CD14-positive monocyte (primary cell): ENCODE measurements at places on chromosomes 12 and 14.
A peak's percentile ranks its signal among the peaks of the same experiment; 100 is the strongest.

DNA sequence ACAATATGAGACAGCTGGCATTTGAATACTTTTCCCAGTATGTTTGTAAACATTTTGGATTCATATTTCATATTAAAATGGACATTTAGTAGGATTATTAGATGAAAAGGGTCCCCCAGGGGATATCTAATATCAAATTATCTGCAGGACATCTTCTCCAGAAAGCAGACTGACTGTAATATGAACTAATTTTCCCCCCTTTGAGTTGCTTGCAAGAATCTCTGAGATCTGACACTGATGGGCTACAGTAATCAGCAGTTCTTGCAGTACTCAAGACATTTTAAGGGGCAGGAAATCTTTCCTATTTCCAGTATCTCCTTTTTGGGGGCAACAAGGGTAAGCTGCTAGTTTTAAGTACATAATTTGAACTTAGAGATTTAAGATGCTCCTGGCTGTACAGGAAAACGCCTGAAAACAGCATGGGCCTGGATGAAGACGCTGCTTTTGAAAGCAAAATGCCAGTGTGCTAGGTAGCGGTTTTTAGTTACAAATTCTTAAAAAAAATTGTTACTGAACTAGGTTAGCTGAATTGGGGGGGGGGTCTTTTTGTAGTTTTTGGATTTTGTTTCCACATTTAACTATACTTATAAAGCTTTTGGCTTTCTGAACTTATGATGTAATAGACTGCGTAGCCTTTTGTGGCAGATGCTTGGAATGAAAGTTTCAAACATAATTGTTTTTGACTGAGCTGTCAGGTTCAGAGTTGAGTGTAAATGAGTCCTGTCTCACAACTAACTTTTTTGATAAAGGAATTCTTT is 2.2 kb downstream of the FRMD6 start:
- no peak for DNase-seq

DNA sequence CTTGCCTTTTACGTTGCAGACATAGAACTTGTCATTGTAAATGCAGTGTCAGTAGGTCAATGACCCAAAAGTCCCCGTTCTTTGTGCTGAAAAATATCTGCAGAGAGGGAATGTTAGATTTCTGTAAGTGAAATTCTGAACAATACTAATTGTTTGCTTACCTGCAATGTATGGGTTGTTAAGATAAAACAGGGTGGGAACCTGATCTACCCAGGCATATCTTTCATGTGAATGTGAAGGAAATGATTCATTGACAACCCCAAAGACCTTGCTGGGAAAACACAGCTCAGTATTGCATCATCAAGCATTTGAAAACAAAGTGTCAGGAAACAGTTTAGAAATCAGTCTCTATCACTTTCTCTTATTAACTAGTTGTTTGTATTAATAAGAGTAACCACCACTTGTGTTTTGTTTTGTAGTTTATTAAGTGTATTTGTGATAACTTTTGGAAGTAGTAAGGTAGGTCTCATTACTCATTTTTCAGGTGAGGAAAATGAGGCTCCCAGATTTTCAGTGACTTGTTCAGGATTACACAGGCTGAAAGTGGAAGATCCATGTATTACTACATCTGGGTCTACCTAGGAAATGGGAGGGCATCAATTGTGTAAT is 57.9 kb upstream of the SLC38A2 start:
- peak; percentile 86 for DNase-seq

DNA sequence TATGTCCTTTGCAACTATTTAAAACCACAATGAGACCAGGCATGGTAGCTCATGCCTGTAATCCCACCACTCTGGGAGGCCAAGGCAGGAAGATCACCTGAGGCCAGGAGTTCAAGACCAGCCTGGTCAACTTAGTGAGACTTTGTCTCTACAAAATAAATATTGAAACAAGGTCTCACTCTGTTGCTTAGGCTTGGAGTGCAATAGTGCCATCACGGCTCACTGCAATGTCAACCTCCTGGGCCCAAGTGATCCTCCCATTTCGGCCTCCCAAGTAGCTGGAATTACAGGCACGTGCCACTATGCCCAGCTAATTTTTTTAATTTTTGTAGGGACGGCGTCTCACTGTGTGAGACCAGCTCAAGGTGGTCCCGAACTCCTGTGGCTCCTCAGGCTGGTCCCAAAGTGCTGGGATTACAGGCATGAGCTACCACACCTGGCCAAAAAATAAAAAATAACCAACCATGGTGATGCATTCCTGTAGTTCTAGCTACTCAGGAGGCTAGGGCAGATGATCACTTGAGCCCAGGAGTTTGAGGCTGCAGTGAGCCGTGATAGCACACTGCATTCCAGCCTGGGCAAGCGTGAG is 955 bp upstream of the FITM1 start:
- DNase-seq, result no peak

GRCh38 chr12:103707446-103707845 is 120.4 kb downstream of the STAB2 start:
- DNase-seq, result no peak

DNA sequence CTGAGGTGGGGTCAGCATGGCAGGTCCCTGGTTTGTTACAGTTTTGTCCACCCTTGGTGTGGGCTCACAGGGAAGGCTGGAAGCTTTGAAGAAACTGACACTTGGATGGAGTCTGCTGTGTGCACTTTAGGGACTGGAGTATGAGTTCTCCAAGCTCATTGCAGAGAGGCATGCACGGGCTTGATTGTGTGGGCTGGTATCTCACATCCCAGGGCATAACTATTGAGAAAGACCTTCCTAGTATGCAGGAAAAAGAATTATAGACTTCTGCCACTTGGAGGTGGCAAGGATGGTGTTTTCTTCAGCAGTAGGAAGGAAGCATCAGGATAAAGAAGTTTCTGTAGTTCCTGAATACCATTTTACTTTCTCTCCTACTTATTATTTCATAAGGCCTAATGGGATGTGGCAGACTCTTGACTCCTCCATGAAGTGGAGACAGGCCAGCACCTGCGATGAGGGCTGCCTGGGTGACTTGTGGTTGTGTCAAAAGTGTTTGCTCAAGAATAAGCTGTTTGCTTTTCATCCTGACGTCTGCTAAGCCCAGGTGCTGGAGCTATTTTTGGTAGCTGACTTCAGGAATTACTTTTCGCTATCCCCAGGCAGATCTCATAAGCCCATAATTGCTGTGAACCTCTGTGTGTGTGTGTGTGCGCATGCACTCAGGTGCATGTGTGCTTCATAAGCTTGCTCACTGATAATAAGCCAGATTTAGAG is 125.8 kb downstream of the KTN1 start:
- DNase-seq, result no peak

GRCh38 chr12:40225337-40225983 is 663 bp downstream of the LRRK2 start:
- DNase-seq, result no peak

DNA sequence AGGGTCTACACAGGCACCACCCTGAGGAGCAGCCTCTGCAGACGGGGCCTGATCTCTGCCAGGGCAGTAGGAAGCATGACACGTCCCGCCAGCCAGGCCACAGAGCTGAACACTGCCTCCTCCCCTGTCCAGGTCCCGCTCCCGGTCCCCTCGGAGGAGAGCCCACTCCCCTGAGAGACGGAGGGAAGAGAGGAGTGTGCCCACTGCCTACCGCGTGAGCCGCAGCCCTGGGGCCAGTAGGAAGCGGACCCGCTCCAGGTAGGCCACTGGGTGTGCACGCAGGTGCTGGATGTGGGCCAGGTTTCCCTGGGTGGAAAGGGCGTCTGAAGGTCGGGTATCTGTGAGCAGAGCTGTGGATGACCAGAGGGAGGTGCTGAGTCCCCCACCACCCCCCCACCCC is 41.9 kb upstream of the MMP17 start:
- no peak for DNase-seq

DNA sequence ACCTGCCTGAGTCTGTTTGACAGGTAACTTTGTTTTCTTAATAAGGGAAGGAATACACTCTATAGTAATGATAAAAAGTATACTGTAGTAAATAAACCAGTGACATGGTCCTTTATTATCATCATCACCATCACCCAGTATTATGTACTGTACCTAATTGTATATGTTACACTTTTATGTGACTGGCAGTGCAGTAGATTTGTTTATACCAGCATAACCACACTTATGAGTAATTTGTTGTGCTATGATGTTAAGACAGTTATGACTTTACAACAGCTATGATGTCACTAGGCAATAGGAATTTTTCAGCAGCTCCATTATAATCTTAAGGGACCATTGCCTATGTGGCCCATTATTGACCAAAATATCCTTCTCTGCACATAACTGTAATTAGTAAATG is 155.0 kb downstream of the NUBPL start:
- DNase-seq, result no peak

DNA sequence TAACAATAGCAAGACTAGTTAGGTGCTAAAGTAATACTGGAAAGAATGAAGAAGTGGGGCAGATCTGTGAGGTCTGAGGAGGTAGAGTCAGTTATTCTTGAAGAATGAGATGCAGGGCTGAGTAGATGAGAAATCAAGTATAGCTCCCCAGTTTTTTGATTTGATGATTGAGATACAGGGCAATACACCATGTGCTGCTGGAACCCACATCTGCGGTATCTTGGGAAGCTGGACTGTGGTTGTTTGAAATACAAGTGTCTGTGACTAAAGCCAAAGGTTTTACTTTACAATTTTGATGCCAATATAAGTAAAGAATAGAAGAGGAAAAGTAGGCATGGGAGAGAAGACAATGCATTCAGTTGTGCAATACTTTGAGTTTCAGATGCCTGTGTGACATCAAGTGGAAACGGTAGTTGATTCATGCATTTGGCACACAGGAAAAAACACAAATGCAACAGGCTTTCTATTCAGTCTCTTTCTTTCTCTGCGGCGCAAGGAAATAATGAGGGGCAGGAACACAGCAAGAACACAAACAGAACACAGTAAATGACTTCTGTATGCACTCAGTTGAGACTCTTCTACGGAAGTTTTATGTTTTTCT is 190.2 kb upstream of the SLC38A2 start:
- DNase-seq, result peak; percentile 85

DNA sequence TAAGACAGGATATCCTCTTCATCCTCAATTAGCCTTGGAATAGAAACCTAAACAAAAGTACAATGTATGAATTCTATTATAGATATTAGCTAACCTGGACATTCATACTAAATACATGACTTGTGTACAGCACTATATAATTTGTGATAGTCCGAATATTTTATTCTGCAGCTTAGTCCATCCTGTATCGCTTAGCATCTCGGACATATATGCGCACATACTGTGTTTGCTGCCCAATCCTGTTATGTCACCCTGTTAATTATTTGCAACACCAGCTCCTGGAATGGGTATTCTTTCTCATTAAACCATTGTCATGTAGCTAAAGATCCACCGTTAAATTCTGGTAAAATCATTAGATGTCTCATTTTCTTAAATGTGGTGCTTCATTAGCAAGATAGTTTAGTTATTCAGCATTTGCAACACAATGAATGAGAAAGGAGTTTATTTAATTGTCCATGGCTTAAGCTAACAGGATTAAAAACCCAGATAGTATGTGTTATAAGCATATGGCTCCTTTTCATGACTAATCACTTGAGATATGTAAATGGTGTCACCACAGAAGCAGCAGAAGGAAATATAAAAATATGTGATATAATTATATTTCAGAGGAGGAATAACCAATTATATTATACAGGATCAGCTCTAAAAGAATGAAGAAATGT is 156.0 kb upstream of the ARHGAP5 start:
- DNase-seq, result no peak

DNA sequence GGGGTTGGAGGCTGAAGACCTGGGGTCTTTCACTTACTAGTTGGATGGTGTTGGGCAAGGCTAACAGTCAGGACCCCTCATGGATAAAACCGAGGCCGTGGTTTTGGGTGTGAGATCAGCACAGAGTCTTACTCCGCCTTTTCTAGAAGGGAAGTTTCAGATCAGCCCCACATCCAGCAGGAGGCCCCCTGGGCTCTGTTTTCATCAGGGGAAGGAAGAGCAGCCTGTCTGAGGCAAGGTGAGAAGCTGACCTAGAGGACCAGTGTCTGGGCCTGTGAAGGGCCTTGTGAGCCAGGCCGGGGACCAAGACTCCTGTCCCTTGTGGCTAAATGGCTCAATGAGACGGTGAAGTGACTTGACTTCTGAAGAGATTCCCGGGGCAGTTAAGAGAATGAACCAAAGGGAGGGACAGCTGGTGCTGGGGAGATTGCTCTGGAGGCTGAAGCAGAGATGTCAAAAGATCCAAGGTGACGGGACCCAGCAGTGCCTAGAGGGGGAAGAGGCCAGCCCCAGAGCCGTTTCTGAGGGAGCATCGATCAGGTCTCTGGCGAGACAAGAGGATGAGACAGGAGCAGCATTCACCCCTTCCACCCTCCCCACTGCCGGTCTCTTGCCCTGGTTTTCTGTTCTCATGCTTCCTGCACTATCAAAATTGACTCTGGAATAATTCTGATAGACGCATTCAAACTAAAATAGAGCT is 40.1 kb upstream of the TSPAN9 start:
- DNase-seq, result no peak

DNA sequence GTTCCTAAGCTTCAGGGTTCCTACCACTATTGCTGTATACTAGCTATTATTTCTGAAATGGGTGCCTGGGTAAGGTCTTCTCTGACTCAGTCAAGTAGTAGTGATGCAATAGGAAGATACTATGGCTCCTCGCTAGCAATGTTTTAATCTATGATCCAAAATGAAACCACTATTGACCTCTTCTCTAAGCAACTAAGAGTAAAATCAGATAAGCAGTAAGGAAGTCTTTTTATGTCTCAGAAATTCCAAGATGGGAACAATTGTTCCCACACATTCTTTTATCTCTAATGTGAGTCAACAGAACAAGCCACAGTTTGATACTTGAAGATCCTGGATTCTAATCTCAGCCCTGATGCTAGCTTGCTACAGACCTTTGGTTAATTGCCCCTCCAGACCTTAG is 45.1 kb downstream of the AREL1 start:
- DNase-seq, result no peak

DNA sequence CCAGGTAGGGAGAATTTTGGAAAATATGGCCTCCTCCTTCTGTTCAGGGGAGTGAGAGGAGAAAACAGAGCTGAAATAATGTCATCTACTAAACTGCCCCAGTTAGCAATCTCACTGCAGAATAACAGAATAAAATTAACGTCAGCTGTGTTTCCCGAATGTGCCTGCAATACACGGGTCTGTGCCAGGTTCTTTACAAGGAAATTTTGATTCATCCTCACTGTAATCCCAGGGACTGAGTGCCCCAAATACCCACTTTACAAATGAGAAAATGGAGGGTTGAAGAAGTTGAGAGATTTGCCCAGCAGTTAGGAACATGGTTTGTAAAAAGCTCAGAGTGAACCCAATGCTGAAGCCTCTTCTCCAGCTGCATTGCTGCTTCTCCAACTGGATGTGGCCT is 21.3 kb upstream of the SERPINA6 start:
- DNase-seq, result no peak

- no peak for DNase-seq
Observed at GRCh38 chr12:64883264-64884163, 59.1 kb downstream of the TBC1D30 start.

GRCh38 chr14:69814397-69814796 is 17.4 kb upstream of the SLC10A1 start:
- no peak for DNase-seq

- no peak for DNase-seq
Observed at GRCh38 chr14:87952307-87953094, 40.5 kb downstream of the GALC start.

DNA sequence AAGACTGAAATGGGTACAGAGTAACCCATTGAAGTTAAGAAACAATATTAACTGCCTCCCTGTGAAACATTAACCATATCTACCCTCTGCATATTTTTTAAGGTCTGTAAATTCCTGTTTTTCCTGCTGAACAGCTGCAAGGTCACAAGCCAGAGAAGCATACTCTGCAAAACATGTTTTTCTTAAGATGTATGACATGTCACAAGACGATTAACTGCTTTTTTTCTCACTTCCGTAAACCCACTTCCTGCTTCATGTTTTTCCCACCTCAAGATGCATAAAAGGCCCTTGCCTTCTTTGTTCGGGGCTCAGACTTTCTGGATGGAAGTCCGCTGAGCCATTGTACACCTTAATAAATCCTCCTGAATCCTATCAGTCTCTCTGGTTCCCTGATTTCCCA is 504.7 kb upstream of the MIS18BP1 start:
- DNase-seq, result no peak
